ENCODE measurements at places on chromosomes 4 and X.

DNA sequence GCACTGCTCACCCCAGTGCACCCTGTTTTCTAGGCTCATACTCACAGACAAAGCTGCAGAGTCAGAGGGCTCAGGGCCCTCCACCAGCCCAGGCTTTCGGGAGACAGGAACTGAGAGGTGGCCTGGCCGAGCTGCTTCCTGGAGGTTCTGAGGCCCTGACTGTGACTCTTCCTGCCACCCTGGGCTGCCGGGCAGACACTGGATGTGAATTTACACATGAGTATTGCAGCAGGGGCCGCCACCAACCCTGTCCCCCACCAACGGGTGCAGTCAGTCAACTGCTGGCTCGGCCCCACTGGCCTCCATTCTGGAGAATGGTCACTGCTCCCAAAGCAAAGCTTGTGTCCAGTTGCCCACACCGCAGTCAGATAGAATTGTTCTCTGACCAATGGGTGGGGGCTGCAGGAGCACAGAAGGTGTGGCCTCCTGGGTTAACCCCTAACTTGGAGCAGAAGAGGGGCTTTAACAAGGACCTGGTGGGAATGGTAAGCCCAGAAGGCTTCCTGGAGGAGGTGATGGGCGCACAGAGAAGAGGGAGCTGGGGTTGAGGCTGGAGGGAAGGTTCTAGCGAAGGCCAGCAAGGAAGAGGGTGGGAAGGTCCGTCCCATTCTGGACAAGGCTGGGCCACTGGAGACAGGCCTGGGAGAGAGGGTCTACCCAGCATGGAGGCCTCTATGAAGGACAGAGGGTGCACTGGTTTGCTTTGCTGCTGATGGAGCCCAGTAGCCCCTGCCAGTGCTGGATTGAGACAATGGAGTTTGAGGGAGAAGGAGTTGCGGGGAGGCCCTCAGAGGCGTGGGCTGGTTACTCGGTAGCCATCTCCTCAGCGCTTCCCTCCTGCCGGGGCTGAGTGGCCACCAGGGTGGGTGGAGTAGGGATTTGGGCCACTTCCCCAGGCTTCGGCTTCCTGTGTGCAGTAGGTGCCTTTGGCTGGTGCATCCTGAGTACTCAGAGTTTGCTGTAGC, 135.3 kb downstream of the CPZ start:
- DNase-seq = no peak

DNA sequence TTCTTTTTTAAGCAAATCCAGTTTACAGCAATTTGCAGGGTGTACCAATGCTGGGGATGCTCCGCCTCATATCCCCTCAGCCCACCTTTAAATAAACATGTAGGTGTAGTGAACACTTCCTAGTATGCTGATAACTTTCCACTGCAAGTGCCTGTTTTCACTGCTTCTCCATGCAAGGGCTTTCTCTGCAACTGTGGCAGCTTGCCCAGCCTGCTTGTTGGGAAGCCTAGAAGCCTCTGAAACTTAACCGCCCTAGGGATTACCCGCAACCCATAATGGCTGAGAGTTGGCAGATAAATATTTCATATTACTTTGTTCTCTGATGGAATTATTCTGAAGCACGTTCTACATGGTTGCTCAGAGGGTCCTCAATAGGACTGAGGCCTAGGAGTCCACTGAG, 253.7 kb upstream of the DDX53 start:
- no peak for DNase-seq

DNA sequence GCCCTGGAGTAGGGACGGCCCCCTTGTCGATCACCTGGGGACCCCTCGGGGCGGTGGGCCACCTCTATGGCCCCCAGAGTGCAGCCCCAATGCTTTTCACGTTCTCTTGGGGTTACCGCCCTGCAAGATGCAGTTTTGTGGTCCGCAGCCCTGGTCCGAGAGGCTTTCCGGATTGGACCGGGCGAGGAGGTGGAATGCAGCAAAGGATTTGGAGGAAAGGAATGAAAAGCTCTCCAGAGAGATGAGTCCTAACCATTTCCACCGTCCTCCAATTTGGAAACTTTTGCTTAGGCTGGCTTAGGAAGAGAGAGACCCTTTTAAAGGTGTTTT, 601 bp downstream of the SLC25A43 start:
- DNase-seq = no peak

DNA sequence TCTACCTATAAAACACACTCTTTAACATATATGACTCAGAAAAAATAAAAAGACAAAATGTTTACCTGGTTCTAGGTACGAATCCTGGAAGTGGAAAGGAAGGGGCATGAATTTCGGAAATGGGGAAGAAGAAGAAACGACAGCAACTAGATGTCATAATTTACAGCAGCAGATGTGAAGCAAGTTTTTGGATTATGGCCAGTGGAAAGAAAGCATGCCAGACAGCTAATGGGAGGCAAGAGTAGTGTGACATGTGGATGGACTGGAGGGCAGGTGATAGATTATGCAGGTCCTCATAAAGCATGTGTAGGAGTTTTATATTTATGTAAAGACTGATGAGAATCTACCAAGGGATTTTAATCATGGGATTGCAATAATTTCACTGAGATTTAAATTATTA, 279.0 kb upstream of the TACR3 start:
- DNase-seq = no peak

DNA sequence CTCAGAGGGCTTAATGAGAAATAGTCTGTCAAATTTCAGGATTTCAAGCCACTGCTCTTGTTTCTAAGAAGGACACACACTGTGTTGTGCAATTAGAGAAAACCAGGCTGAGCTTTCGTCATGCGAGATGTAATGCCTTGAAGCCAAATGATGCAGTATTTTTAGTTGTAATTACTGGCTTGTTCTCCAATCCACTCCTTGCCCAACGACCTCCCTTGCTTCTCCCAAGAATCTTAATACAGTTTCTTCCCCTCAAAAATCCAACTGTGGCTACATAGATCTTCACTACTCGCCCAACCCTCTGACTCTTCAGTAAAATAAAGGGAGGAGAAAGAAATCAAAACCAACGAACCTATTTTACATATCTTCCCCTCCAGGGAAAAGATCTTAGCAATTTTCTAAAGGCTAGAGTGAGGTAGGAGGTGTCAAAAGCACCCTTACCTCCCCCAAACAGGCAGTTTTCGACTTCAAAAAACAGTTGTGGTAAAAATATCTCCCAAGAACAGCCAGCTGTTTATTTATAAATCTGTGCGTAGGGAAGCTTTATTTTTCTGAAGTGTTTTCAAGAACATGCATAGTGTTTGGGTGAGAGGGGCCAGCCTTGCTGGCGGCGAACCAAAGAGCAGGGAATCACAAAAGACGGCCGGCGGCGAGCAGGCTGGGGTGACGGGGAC, 68.7 kb downstream of the MGST2 start:
- DNase-seq = no peak

GRCh38 chrX:38220415-38221390, at the start of gene SRPX:
TSS of gene SRPX (minus strand) at chrX:38220871. CDS start at chrX:38220792, 79 bp downstream.
- DNase-seq = no peak

- no peak for DNase-seq
These were observed 165.6 kb downstream of the SH3KBP1 start for GRCh38 chrX:19721726-19722370.

- no peak for DNase-seq
These were observed 47.2 kb upstream of the RPS6KA3 start for GRCh38 chrX:20313899-20314298.

DNA sequence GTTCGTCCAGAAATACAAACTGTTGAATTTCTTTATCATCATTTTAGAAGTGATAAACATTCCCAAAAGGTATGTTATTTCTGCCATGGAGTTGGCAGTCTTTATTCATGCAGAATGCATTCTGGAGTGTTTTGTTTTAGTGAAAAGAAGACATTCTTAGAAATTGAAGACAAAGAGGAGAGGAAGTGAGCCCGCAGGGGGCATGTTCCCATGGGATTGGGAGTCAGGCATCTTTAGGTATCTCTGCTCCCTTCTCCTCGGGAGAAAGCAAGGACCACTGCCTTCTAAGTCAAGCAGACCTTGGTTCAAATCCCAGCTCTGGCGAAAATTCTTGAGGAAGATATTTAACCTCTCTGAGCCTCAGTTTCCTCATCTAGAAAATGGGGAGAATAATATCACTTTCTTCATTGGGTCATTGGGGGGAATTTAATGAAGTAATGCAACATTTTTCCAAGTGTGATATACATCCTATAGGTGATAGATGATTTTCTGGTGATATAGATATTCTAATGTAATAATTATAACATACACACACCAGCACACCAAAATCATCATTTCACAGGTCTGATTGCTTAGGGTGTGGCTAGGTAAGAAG, 26.5 kb upstream of the CHRNA9 start:
- no peak for DNase-seq

DNA sequence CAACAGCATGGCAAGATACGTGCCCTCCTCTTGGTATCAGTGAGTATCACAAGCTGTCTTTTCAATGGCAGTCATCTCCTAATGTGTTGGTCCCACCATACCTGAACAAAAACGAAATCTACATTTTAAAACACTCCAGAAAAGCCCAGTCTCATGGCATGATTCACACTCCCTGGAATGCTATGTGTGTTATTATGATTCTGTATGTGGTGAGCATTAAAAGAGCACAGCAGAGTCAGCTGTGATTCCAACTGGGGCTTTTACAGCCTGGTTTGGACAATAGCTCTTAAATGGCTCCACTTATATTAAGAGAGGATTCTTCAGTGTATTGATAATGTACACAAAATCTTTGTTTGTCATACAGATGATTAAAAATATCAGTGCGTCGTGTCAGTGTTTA, 274.1 kb upstream of the GK2 start:
- DNase-seq = no peak

DNA sequence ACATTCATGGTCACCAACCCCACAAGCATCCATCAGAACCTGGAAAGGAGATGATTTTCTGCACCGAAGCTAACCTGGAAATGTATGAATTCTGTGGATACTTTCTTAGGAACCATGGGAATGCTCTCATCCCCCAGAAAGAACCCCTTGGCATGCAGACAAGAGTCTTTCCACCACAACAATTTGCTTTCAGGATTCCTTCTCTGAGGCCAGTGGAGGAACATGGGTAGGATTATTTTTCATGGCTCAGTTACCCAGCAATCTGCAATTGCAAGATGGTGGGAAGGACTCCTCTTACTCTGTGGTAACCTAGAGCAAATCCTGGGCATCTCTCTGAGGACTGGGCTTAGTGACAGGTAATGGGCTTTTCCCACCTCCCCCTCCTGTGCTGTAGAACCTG, 131.9 kb upstream of the MSX1 start:
- no peak for DNase-seq

- no peak for DNase-seq
These were observed 48.8 kb downstream of the PTCHD1 start for GRCh38 chrX:23383411-23383810.

DNA sequence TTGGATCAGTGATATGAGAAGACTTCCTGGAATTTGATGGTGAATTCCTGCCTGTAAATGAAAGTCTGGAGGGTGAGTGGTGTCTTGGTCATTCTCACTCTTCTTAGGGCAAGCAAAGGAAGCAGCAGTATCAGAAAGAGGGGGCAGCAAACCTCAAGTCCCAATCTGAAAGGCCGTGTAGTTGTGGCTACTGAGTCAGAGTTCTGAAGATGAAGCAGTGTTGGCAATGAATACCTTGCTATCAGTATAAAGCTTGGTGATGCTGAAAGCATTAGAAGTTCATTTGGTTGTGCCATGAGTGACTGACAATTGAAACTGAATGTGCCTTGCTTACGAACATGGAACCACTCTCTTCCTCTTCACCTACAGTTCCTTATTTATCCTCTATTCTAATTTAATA, 35.0 kb upstream of the GLRA3 start:
- DNase-seq = no peak

DNA sequence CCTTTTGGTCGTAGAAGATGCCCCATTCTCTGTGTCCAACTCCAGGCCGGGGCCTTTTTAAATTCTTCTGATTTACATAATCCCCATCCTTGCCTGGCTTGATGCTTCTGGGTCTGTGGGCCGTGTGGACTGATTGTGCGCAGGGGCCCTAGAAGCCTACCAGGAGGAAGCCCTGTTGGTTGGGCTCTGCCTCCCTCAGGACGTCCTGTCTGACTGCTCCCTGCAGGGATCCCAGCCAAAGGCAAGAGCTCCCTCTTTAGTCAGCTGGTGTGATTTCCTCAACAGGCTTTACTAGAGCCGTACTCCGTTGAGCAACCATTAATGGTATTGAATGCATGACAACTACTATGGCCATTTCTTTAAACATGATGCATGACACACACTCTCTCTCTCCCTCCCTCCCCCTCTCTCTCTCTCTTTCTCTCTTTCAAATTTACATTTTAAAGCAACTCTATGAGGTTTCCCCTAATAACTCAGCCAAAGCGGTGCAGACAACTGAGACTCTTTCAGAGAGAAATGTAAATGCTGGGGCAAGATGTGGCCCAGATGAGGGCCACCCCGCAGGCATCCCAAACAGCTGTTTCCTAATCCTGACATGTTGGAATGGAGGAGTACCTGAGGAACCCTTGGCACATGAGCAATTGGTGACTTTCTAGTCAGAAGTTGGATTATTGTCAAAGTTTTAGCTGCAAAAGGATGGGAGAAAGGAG, 117.3 kb downstream of the DRD5 start:
- no peak for DNase-seq

DNA sequence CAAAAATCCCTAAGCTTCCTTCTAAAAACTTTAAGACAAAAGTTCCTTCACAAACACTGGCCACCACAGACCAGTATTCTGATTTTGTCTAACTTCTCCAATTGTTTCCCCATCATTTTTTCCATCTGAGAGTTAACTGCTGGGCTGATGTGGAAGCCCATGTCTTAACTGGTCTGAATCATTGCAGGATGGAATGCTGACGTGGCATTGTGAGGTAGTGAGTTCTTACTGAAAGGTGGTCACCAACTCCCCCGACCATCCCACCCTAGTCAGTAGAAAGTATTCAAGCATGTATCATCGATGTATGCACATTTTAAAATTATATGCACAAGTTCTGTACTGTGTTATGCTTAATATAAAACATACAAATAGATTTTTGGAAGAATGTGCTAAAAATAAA, 99.1 kb upstream of the SMIM10 start:
- no peak for DNase-seq

DNA sequence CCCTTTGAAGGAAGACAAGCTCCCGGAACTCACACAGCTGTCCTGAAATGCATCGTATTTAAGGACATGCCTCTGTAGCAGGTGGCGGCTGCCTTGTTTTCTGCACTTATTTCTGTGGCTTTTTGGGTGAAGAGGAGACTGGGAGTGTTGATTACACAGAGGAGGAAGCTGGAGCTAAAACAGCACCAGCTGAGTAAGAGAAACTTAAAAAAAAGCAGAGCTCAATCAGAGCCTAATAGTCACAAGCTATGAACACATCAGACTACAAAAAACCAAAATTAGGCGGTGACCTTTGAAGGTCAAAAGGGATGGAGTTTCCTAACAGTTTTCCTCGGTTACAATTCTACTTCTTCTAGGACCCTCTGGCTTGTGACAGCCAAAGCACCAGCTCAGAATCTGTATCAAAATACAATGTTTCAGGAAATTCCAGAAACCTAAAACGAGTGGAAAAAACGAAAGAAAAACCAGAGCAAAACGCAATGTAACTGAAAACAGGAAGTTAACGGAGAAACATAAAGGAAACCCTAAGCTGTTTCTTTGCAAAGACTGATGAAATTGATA, 13.5 kb downstream of the PRKX start:
- DNase-seq = no peak

DNA sequence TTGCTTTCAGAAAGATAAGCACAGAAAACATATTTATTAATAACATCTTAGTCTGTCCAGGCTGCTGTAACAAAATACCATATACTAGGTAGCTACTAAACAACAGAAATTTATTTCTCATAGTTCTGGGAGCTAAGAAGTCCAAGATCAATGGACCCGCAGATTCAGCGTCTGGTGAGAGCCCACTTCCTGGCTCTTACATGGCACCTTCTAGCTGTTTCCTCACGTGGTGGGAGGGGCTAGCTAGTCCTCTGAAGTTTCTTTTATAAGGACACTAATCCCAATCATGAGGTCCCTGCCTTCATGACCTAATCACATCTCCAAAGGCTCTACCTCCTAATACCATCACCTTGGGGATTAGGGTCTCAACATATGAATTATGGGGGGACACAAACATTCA, 57.2 kb upstream of the AFF2 start:
- no peak for DNase-seq

All from stimulated activated CD8-positive, alpha-beta memory T cell treated with anti-CD3 and anti-CD28 coated beads, Interleukin-4, amount 100 ng/mL, for 1 hour (primary cell).